ENCODE measurements at places on chromosomes 13 and 19.

DNA sequence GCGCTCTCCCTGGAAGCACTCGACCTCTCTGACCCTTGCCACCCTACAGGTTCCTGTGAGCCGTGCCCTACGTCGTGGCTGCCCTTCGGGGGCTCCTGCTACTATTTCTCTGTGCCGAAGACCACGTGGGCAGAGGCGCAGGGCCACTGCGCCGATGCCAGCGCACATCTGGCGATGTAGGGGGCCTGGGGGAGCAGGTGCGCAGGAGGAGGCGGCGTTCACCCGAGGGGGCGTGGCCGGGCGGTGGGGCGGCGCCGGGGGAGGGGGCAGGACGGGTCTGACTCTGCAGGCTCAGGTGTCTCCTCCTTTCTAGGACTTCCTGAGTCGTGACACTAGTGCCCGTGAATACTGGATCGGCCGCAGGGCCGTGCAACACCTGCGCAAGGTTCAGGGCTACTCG, 26.4 kb downstream of the CLEC4M start:
- DNase-seq: peak; percentile 83

GRCh38 chr19:7124782-7125181, 55.3 kb downstream of the ZNF557 start:
- no peak for DNase-seq

DNA sequence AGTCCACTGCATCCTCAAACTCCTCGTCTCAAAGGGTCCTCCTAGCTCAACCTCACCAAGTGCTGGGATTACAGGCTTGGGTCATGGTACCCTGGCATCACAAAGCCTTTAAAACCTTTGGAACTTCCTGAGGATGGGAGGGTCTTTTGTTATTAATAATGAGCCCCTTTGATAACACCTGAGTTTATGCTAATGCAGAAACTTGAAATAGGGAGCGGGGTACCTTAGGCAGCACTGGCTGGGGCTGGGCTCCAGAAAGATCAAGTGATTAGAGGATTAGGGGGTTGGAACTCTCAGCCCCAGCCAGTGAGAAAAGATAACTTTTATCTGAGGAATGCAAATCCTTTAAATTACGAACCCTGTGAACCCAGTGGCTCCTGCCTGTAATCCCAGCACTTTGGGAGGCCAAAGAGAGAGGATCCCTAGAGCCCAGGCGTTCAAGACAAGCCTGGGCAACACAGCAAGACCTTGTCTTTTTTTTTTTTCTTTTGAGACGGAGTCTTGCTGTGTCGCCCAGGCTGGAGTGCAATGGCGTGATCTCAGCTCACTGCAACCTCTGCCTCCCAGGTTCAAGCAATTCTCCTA, 9.3 kb upstream of the PSPC1 start:
- no peak for DNase-seq

- DNase-seq: no peak
Observed at GRCh38 chr13:76267216-76267615, 619.0 kb downstream of the KCTD12 start.

DNA sequence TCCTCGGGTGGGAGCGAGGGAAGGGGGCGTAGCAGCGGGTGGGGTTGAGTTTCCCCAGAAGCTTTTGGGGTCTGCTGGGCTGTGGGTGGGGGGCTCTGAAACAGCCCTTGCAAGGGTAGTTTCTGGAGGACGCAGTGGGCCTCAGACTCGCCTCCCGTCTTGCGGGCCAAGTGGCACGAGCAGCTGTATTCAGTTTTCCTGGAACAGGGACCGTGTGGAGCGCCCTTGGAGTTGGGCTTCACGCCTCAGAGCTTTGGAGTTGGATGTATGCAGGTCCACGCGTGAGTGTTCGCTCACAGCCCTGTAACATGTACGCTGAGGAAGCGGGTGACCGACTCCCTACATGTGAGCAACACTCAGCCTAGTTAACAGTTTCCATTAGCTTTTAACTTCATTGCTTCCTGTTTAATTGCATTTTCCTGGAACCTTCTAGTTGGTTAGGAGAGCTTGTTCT, 603 bp downstream of the TM9SF2 start:
- no peak for DNase-seq

DNA sequence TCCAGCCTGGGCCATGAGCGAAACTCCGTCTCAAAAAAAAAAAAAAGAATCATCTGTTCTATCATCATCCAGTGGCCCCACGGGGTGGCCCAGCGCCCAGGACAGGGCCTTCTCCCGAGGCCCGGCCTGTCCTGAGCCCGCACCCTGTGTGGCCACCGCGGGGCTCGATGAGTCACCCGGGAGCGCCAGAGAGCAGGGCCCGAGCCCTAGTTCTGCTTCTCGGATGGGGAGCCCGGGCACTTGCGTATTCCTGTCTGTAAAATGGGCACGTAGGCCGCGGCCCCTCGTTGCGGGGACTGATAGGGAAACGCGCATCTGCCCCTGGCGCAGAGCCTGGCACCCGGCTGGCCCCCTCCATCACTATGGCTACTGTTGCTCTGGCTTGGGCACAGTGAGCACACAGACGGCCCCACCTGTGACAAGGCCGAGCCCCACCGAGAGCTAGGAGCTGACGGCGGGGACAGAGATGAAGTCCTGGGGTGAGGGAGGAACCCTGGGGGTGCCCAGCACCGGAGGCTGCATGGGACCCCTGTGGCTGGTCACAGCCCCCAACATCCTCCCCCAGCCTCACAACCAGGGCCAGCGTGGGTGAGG, 21.3 kb upstream of the UQCR11 start:
- DNase-seq: no peak

- DNase-seq: no peak
Observed at GRCh38 chr13:29859971-29860370, 9.6 kb upstream of the UBL3 start.

GRCh38 chr13:74305876-74306275, 171.7 kb upstream of the KLF12 start:
- DNase-seq: no peak

DNA sequence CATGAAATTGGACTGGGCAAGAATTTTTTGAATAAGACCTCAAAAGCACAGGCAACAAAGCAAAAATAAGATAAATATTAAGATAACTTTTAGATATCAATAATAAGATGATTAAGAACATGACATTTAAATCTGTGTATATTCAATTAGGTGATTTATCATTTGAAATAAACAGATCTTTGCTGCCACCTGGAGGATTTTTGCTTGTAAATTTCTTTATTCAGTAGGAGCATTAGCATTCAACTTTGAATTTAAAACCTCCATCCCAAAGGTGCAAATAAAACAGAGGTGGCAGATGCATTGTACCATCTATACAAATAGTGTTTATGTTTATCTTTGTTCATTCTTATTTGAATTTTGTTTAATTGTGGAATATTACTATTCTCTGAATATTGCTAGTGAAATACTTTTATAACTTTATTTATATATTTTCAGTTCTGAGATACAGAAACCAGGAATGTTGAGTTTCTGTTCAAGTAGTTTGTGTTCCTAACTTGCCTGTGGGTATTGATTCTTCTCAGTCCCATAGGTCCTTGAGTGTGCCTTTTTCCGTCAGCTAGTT, 20.9 kb downstream of the COG6 start:
- DNase-seq: peak; percentile 42

DNA sequence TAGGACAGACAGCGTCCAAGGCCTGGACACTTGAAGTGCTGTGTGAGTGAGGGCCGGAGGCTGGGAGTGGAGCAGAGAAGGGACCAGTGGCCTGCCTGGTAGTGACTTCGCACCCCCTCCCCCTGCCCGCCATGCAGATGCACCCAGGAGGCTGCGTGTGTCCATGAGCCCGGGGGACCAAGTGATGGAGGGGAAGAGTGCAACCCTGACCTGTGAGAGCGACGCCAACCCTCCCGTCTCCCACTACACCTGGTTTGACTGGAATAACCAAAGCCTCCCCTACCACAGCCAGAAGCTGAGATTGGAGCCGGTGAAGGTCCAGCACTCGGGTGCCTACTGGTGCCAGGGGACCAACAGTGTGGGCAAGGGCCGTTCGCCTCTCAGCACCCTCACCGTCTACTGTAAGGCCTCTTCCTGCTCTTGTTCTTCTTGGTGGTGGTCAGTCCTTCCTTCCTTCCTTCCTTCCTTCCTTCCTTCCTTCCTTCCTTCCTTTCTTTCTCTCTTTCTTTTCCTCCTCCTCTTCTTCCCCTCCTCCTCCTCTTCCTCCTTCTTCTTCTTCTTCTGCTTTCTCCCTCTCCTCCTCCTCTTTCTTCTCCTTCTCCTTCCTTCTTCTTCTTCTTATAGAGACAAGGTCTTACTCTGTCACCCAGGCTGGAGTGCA, 6.0 kb upstream of the FFAR1 start:
- no peak for DNase-seq
